ENCODE measurements at places on chromosomes 11 and 22.

DNA sequence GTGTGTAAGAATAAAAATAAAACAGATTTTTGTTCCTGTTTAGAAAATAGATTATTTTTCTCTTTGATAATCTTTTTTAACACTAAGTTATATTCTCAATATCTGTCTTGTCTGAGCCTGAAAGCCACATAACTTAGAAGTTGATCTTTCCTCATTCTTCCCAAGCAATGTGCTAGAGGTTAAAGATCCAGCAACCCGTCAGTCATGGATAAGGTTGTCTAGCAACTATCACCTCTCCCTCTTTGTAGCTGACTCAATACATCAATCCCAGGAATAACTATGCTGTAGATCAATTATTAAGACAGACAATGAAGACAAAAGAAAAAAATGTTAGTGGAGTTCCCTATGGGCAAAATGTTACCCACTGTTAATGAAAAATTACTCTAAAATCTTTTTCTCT is 813.1 kb upstream of the CCDC179 start:
- DNase-seq, result no peak

DNA sequence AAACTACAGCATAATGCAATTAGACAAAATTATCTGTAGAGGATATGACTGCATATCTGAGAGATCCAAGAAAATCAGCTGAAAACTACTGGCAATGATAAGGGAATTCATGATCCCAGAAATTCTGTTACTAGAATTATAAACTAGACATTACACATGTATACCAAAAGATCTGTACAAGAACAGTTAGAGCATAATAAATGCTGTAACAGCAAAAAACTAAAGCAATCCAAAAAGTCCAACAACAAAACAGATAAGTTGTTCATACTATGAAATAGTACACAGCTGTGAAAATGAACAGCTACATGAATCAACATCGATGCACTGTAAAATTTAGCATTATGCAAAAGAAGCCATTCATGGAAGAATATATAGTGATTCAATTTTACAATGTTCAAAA is 6.0 kb downstream of the ZNF214 start:
- no peak for DNase-seq

DNA sequence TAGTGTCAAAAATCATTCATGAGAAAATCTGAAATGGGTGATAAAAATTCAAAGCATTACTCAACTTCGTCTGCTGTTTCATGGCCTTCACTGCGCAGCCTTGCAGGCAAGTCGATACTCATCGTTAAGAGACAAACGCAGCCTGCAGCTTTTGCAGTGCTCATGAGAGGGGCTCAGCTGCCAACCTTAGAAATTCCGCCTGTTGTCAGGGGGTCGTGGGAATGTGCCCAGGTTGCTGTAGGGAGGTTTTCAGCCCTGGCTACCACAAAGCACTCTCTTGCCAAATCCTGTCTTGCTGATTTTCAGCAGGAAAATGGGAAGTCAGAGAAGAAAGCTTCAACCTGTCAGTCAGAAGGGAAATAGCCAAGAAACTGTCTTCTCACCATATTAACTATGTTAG is 25.4 kb upstream of the GRAMD1B start:
- DNase-seq, result no peak

- DNase-seq, result no peak
Observed at GRCh38 chr22:48744283-48744641, 1083.4 kb downstream of the BRD1 start.

GRCh38 chr22:49455595-49455994 is 372.1 kb downstream of the BRD1 start:
- no peak for DNase-seq

DNA sequence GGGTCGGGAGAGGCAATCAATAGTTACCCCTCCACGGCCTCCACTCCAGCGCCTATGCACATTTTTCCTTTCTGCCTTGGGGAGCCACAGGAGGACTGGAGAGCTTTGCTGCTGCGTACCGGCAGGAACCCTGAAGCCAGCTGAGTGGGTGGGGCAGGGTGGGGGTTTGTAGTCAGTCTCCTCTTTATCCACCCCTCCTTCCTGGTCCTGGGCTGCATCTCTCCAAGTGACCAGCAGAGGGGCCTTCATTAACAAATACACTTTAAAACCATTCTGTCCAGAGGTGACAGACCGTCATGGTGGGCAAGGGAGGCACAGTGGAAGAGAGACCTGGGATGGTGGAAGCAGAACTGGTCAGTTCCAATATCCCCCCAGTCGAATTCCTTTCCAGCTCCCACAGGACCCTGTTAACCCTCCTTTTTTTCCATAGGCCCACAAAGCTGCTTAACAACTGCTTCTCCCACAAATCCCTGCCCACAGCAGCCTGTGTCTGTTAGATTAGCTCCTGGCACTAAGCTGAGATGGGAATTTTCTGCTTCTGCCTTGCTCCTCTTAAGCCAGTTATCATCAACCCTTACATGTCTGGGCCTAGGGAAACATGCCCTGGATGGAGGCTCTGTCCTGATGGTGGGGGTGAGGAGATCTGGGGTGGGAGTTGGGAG is 3.9 kb upstream of the ABCG4 start:
- DNase-seq, result no peak

- no peak for DNase-seq
Observed at GRCh38 chr22:43000441-43001175, 14.3 kb downstream of the PACSIN2 start.

GRCh38 chr22:21025763-21026755 is 6.3 kb downstream of the SLC7A4 start:
- no peak for DNase-seq

DNA sequence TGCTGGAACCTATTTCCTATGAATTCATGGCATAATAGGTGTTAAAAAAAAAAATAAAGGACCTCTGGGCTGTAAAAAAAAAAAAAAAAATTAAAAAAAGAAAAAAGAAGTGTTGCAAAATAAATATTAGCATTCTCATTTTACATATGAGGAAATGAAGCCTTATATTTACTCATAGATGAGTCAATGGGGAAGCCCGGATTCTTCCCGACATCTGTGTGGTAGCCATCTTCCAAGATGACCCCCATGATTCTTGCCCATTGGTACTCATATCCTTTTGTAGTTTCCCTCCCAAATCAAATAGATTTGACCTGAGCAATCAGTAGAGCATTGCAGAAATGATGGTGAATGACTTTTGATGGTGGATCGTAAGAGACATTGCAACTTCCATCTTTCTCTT is 3.0 kb upstream of the SWAP70 start:
- no peak for DNase-seq

DNA sequence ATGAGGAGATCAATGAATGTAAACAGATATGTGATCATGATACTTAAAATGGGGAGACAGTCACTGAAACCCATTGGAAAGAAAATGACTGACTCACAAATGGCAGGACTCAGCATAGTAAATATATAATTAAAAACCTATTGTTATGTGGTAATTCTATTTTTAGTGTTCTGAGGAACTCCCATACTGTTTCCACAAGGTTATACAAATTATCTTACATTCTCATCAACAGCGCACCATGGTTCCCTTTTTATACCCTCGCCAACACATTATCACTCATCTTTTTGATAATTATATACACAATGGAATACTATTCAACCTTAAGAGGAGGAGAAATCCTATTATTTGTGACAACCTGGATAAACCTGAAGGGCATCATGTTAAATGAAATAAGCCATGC is 17.1 kb downstream of the OR5B21 start:
- no peak for DNase-seq

- DNase-seq, result no peak
Observed at GRCh38 chr22:50105208-50106100, 15.6 kb downstream of the MOV10L1 start.

- DNase-seq, result no peak
Observed at GRCh38 chr11:102470251-102470650, 17.7 kb upstream of the TMEM123 start.

DNA sequence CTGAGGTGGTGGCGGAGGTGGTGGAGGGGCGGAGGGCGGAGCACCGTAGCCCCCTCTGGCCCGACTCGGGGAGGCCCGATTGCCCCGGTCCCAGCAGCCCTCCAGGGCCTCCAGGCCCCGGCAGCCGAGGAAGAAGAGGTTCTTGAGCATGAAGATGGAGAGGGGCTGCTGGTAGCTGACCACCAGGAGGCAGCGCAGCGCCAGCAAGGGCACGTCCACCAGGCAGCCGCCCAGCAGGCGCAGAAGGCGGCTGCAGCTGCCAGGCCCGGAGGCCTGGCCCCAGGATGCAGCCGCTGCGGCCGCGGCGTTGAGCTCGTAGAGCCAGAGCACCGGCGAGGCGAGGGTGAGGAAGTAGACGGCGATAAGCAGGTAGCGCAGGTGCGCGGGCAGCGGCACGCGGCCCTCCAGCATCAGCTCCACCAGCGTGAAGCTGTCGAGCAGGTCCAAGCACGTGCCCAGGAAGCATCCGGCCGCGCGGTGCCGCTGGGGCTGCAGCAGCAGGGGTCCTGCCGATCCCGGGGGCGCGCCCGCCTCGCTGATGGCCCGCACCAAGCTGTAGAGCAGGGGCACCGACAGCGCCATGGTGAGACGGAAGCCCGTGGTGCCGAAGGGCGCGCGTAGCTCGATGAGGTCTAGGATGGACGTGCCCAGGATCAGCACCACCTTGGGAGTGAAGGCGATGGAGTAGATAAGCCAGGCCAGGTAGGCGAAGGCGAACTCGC is 1.5 kb downstream of the TMEM121B start:
- no peak for DNase-seq

GRCh38 chr22:48205161-48205560 is 1442.7 kb downstream of the TBC1D22A start:
- DNase-seq, result no peak

GRCh38 chr11:65503949-65504673 is 5.3 kb downstream of the MALAT1 start:
- no peak for DNase-seq

DNA sequence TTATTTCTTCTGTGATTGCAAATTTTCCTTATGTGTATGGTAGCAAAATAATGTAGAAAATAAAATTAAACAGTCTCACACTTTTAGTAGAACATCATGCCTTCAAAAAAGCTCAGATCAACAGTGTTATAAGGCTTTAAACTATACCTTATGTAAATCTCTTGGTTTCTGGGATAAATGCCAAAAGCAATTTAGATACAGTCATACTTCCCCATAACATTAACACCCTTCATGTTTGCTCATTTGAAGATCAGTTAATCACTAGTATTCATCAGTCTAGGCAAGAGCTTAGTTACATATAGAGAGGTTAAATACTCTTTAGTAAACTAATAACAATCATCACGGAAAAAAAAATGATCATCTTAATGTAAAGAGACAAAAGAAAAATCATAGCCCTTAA is 421.8 kb upstream of the ANO3 start:
- no peak for DNase-seq

DNA sequence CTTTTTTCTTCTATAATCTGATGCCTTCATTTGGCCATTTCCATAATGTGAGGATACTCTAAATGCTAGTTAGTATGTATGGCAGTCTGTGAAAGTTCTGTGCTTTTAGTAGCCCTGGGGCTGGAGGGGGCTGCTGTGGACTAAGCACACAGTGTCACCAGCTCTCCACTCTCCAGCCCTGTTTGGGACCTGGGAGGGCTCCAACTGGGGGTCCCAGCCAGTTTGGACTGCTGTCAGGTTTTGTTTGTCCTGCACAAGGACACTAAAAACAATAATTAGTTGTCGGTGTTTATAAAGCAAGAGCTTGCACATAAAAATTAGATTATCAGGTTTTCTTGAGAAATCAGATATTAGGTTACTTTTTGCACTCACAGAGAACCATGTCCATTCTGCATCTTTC is 103.1 kb downstream of the LDLRAD3 start:
- DNase-seq, result no peak

- DNase-seq, result peak; percentile 82
Observed at GRCh38 chr11:96045622-96046456, 121.9 kb upstream of the MTMR2 start.

DNA sequence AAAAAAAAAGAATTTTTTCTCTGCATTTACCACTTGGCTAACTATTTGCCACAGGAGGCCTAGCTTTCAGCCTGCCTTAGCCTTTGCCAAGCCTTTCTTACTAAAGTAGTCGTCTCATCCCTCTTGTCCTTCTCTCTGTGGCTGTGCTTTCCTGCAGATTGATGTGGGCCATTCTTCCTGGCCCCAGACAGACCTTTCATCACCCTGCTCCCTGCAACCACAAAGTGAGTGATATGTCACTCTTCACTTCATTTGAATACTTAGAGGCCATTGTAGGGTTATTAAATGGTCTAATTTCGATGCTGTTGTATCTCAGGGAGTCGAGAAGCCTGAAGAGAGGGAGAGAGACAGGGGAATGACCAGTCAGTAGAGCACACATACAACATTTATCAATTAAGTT is 37.6 kb downstream of the ART5 start:
- no peak for DNase-seq

- DNase-seq, result no peak
Observed at GRCh38 chr11:57294225-57295131, 30.3 kb downstream of the TNKS1BP1 start.

DNA sequence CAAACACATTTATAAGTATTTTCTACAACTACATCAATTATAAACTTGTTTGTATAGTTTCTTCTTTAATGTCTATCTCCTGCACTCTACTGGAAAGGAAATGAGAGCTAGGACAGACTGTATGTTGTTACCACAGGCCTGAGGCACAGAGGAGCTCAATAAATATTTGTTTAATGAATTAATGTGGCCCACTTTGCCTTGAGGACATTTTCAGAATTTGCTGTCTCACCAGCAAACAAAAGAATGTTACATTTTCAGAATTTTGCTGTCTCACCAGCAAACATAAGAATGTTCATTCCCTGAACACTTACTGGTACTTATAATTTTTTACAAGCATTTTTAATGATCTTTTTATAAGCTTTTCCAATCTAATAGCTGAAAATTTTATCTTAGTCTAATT is 41.9 kb upstream of the WNT7B start:
- no peak for DNase-seq

- no peak for DNase-seq
Observed at GRCh38 chr11:43986881-43987280, 44.4 kb downstream of the C11orf96 start.

DNA sequence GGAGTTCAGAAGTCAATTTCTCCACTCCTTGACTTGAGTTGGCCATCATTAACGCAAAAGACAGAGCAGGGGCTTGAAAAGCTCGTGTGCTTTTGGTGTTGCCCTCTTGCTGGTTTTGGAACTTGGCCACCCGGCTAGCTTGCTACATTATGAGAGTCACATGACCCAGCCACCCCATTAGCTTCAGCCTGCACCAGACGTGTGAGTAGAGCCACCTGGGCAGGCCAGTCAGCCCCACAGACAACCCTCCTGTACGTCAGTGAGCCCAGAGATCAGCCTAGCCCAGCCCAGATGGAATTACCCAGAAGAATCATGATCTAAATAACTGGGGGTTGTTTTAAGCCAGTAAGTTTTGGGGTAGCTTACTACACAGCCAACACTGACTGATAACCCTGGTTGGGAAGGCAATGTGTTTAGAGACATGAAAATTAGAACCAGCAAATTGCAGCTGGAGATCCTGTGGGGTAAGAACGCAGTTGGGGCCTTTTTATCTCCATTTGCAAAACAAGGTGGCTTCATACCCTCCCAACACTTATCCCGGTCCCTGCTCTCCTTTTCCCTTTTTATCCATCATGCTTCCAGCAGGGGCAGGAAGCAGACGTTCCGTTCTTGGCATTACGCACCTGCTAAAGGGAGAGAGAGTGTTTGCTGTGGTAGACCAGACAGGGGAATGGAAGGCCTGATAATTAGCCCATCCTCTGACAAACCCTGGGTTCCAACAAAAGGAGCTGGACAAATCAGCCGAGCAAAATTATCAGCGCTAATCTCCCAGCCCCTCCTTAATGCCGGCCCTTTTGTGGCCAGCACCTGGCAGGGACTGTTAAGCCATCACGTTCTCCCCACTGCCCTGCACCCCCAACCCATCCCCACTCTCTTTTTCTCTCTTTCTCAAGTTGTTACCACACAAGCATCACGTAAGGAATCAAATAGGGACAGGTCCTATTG is 548.7 kb upstream of the CADM1 start:
- DNase-seq, result no peak

GRCh38 chr11:41250408-41250935 is 209.0 kb downstream of the LRRC4C start:
- DNase-seq, result no peak

Measured in AG09309 (cell line).